ENCODE measurements at places on chromosomes 12 and 14.

GRCh38 chr12:20494851-20495250 is 126.5 kb downstream of the PDE3A start:
- DNase-seq = no peak

GRCh38 chr14:54330876-54331275 is 65.9 kb upstream of the CDKN3 start:
- DNase-seq = no peak

GRCh38 chr14:101074196-101075024 is 170.9 kb upstream of the RTL1 start:
- DNase-seq = no peak

GRCh38 chr12:68893741-68894140 is 39.2 kb downstream of the CPM start:
- DNase-seq = no peak

DNA sequence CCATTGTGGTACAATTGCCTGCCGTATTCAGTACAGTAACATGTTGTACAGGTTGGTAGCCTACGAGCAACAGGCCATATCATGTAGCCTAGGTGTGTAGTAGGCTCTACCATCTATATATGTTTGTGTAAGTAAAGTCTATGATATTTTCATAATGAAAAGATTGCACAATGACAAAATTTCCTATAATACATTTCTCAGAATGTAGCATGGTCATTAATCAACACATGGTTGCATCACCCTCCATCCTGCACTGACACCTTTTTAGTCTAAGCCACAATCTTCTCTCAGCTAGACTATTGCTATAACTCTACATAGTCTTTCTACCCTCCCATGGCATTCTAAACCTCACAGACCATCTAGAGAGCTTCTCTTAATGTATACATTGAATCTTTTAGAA is 158.5 kb upstream of the HMGA2 start:
- no peak for DNase-seq

DNA sequence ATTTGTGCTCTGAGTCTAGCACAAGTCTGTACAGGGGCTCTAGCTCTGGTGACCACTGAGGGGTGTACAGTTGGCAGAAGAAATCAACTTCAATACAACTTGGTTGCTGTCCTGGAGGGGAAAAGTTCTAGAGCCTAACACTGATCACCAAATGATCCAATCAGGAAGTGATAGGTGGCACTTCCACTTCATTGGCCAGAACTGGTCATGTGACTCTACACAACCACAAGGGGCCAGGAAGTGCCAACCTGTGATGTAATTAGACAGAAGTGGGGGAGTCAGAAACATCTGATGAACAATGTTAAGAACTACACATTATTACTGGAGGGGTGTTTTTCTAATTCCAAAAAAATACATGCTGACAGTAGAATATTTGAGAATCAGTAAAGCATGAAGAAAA is 401.6 kb downstream of the VRK1 start:
- DNase-seq = no peak
